Mesothelial cell of epicardium (in vitro differentiated cells): ENCODE measurements at places on chromosomes 7 and 10. TPM values are rescaled to one million over a fixed set of nuclear protein-coding genes. Genes with fewer than 3 reads are reported as not detected.

GRCh38 chr7:45650404-45651394 is 76.5 kb downstream of the ADCY1 start:
- H3K27me3 ChIP-seq, result no peaks in the 10 kb centered on the region
- peaks cover 2% of the 10 kb centered on the region for H3K4me1 ChIP-seq
- no peak for DNase-seq
- no peak overlapping the region for H3K4me3 ChIP-seq
- H3K27ac ChIP-seq, result no peak overlapping the region

Gene OR2A1
- 0.24 to 0.27 TPM (median 0.27 TPM) in 3 replicates for total RNA-seq

DNA sequence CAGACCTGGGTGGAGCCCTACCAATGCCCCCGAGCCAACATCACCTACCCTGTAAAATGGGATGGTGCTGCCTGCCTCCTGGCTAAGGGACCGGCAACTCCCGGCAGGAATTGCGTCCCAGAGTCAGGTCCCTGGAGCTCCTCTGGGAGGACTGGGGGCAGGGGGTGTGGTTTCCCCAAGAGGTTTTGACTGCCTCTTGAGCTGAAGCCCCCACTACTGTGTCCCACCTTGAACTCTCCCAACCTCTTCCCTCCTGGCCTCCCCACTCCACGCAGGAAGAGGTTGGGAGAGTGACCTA is 1.3 kb downstream of the SH2B2 start:
- H3K36me3 ChIP-seq, result no peaks in the 10 kb centered on the region
- DNase-seq, result no peak
- peak overlapping the region; percentile 53 for H3K4me3 ChIP-seq
- H3K27ac ChIP-seq, result no peak overlapping the region
- peaks cover 21% of the 10 kb centered on the region for H3K4me1 ChIP-seq
- peaks cover 4% of the 10 kb centered on the region for H3K27me3 ChIP-seq

Gene WIPF3
- 7.1 to 7.9 TPM (median 7.3 TPM) in 3 replicates for total RNA-seq

Gene UBN2
- 31.4 to 34.8 TPM (median 34.4 TPM) in 3 replicates for total RNA-seq

Gene VWC2
- 0.27 to 0.32 TPM (median 0.29 TPM) in 3 replicates for total RNA-seq

DNA sequence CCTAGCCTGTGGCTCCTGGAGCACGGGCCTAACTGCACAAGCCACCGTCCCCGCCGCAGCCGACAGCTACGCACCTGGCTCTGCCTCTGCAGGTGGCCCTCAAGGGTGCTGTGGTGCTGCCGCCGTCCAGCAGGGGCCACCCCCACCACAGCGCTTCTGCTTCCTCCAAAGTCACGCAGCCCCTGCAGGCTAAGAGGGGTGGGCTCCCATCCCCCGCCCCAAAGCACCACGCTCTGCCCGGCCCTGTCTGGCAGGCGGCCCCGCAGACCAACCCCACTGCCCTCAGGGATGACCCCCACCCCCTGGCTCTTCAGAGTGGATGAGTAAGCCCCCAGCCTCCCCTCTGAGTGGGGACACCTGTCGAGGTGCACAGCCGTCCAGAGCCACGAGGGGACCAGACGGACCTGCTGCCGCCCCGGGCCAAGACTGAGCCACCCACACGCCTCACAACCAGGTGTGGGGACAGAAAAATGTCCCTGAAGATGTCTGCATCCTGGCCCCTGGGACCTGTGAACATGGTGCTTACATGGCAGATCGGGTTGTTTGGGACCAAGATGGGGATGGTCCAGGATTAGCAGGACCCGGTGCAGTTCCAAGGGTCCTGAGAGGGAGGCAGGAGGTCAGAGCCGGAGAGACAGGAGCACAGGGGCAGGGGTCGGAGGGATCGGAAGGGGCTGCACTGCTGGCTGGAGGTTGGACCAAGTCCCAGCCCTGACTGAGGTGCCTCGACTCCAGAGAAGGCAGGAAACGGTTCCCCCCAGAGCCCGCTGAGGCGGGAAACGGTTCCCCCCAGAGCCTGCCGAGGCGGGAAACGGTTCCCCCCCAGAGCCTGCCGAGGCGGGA is 9.0 kb upstream of the ADAP1 start:
- peaks cover 33% of the 10 kb centered on the region for H3K4me1 ChIP-seq
- peaks cover 5% of the 10 kb centered on the region for H3K36me3 ChIP-seq
- DNase-seq, result no peak
- H3K4me3 ChIP-seq, result no peak overlapping the region
- peak overlapping the region; percentile 53 for H3K27ac ChIP-seq

Gene SPDYE11
- 0.11 to 0.18 TPM in 2 of 3 replicates, not detected in the other for total RNA-seq

Gene CALHM3
- not detected in 3 replicates for total RNA-seq

DNA sequence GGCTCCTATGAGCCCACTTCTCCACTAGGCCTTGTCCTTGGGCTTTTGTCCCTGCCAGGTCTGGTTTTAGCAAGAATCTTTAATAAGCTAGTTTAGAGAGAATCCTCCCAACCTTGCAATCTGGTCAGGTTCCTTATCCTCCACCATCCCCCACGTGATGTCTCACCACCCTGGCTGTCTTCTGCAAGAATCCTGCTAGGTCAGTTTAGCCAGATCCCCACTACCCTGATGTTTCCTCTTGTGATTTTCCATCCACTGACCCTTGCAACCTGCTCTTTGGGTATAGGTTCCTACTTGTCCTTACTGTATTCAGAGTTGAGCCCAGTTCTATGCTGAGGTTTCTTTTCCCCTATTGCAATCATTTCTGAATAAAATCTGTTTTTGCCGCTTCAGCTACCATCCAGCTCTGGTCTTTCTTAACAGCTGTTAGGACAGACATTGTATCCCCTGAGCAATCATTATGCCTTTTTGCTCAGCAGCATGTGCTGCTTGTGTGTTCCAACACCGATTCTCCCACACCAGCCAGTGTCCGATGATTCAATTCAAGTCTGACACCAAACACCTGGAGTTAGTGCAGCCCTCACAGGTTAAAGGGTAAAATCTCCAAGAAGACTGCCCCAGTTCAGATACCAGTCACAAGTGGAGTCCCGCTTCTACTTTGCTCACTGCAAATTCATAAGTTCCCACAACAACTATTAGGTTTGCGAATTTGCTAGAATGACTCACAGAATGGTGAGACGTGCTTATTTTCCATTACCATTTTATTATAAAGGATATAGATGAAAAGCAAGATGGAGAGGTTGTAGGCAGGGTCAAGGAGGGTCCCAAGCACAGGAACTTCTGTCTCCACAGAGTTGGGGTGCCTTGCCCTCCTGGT is 62.2 kb upstream of the ADCY1 start:
- DNase-seq, result no peak
- peaks cover 2% of the 10 kb centered on the region for H3K36me3 ChIP-seq
- H3K27me3 ChIP-seq, result no peaks in the 10 kb centered on the region
- H3K27ac ChIP-seq, result no peak overlapping the region

Gene CCL24
- not detected in 3 replicates for total RNA-seq

DNA sequence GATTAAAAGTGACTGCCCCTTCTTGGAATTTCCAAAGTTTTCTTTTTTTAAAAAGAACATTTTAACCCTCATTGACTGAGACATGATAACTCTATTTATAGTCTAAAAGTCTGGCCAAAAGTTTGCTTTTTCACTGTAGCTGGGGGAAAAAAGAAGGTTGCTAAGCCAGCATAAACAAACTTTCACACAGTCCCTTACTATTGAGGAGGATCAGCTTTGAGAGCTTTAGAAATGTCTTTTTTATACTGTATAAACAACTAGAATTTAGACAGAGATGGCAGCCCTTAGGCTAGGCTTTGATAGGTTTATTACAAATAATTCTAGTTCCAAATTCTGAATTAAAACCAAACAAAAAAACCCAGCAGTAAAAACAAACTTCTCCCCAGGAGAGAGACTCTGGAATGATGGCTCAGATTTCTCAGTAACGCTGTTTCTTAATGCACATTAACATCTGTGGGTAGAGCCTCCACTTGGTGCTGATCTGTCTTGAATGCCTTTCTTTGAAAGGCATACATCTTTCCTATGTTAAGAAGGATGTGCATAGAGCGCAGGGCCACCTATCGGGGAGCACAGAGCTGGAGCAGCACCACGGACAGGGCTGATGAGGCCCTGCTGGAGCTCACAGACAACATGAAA is 100.9 kb upstream of the PDLIM1 start:
- DNase-seq, result peak; percentile 45
- H3K36me3 ChIP-seq, result peaks cover 3% of the 10 kb centered on the region
- no peaks in the 10 kb centered on the region for H3K27me3 ChIP-seq
- H3K4me3 ChIP-seq, result no peak overlapping the region
- no peak overlapping the region for H3K27ac ChIP-seq

- no peaks in the 10 kb centered on the region for H3K36me3 ChIP-seq
- no peaks in the 10 kb centered on the region for H3K4me1 ChIP-seq
- no peak for DNase-seq
- H3K27ac ChIP-seq, result no peak overlapping the region
- no peaks in the 10 kb centered on the region for H3K27me3 ChIP-seq
These were observed 217.8 kb upstream of the HPS1 start for GRCh38 chr10:98664329-98665042.

DNA sequence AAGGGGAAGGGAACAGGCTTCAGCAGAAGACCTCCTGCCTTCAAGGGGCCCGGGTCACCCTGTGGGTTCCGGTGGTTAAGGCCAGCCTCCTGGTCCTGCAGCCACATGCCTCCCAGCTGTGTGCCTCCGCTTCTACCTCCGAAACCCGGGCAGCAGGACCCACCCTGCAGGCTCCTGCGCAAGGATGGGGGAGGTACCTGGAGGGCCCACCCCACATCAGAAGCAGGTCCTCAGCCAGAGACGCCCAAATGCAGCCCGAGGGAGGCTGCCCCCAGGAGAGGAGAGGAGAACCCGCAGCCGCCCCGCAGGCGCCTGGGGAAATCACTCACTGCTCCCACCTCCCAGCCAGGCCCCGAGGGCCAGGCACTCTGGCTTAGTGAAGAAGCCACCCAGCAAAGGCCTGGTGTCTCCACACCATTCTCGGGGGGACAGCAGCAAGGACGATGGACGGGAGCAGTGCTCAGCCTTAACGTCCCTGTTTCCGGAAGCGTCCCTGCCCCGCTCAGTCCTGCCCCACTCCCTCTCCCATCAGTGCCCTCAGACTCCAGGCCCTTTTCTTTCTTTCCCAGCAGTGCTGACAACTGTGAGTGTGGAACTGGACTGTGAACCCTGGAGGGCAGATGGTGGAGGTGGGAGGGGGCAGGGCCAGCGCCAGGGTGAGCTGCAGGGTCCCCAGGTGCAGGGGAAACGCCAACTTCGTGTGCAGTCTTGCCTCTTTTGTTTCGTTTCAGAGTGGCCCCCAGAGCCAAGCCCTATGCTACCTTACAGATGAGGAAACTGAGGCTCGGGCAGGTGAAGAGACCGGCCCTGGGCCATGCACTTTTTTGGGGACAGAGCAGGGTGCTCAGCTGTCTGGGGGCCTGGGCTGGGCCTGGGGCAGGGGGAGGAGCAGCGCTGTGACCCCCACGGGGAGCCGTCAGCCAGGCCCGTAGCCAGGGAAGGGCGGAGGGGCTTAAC is 138.0 kb downstream of the FAM53B start:
- no peaks in the 10 kb centered on the region for H3K27me3 ChIP-seq
- H3K36me3 ChIP-seq, result no peaks in the 10 kb centered on the region
- H3K27ac ChIP-seq, result no peak overlapping the region
- DNase-seq, result no peak
- H3K4me1 ChIP-seq, result peaks cover 11% of the 10 kb centered on the region

DNA sequence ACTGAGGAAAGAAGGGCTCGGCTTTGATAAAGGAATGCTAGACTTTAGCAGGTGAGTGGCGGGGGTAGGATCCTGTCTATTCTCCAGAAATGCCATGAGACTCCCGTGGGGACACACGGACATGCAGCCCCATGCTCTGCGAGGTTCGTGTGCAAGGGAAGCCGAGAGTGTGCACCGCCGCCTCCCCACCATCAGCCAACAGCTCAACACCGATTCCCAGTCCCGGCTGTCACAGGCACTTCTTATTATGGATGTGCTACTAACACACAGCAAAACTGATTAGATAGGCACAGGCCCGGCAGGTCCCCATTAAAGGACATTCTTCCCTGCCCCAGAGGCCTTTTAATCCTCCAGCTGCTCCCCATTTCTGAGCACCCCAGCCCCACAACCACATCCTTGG is 154.4 kb downstream of the PRKAG2 start:
- no peaks in the 10 kb centered on the region for H3K36me3 ChIP-seq
- H3K27me3 ChIP-seq, result no peaks in the 10 kb centered on the region
- no peak overlapping the region for H3K27ac ChIP-seq
- peaks cover 11% of the 10 kb centered on the region for H3K4me1 ChIP-seq
- H3K4me3 ChIP-seq, result no peak overlapping the region
